ENCODE measurements at places on chromosomes 11 and 22.

- peak; percentile 43 for DNase-seq
Observed at GRCh38 chr11:66639066-66639813, 737 bp downstream of the RBM4 start.

DNA sequence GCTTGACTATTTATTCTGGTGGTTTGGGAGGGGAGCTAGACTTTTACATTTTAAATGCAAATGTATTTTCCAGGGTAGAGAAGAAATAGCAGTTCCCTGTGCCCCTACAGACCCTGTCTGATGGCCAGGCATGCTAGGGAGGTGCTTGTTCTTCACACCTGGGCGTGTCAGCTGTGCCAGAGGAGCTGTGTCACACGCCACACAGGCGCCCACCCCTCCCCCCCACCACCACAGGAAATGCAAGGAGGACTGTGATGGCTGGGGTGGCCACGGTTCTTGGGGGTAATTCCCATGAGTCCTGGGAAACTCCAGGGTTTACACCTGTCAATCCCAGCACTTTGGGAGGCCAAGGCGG lies 82.2 kb downstream of the FLI1 start:
- no peak for DNase-seq

GRCh38 chr11:85379066-85379465 lies 248.1 kb downstream of the DLG2 start:
- no peak for DNase-seq

DNA sequence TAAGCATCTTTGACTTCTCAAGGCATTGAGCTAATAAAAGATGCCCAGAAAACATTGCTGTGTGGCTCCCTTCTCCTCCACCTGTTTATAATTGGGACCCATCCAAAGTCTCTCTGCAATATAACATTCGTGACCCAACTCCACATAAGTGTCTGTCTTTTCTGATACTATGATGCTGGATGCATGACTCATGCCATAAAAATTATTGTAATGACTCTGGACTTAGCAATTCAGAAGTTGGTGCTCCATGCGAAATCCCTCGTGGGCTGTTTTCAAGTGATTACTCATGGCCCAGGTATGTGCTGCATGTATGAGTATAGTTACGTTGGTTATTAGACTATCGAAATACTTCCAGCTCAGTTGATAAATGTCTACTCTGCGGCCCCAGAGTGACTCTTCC lies 11.7 kb downstream of the FJX1 start:
- DNase-seq, result peak; percentile 99

DNA sequence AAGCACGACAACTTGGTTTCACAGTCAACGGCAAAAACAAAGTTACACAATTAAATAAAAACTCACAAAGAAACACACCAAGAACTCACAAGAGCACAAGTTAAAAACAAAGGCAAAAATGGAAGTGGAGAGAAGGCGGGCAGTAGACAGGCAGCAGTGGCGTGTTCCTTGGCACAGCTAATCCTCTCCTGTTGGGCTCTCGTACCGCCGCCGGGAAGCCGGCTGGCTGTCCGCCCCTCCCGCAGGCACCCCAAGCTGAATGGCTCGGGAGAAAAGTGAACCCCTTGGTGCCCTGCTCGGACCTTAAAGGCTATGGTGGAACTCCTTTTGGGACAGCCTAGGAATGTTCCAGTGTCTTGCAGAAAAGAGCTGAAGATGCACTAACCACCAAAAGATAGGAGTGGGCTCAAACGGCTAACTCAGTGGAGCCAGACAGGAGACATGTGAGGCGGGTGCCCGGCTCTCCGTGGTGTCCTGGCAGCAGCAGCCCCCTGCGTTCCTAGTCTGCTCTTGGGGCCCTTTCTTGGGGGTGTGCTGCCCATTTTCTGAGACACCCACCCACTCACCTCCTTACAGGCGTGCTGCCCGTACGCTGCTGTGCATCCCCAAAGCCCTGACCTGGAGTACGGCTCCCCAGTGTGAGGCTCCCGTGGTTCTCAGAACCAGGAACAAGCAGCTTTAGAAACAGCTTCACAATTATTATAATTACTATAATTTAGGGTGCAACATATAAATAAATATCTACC lies 86.1 kb upstream of the BID start:
- DNase-seq, result no peak

- DNase-seq, result no peak
Observed at GRCh38 chr11:12668166-12668565, 6.1 kb upstream of the TEAD1 start.

GRCh38 chr22:45376703-45377102 lies 36.7 kb downstream of the SMC1B start:
- peak; percentile 15 for DNase-seq

DNA sequence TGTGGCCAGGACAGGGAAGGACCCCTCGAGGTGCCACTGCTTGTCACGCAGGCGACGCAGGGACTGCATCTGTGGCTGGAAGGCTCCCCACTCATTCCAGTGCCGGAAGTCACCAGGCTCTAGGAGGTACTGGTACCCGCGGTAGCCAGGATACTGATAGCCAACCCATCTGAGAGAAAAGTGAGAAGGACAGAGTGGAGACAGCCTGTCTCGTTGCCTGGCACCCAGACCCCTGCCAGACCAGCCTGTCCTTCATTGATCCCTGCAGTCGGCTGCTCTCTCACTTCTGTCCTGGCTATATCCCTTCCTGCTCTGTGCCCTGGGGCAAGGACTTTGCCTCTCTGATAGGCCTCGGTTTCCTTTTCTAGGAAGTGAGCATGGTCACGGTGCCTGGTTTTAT lies 9.6 kb upstream of the TPST2 start:
- DNase-seq, result no peak

DNA sequence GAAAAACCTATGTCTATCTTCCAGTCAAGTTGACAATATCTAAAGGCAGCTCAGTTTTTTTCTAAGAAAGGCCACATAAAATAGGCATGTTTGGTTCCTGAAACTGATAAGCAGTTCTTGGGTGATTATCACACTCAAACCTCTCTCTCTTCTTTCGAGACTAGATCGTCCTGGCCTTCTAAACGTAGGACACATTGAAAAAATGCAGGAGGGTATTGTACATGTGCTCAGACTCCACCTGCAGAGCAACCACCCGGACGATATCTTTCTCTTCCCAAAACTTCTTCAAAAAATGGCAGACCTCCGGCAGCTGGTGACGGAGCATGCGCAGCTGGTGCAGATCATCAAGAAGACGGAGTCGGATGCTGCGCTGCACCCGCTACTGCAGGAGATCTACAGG lies 15.1 kb downstream of the CDPF1 start:
- no peak for DNase-seq

DNA sequence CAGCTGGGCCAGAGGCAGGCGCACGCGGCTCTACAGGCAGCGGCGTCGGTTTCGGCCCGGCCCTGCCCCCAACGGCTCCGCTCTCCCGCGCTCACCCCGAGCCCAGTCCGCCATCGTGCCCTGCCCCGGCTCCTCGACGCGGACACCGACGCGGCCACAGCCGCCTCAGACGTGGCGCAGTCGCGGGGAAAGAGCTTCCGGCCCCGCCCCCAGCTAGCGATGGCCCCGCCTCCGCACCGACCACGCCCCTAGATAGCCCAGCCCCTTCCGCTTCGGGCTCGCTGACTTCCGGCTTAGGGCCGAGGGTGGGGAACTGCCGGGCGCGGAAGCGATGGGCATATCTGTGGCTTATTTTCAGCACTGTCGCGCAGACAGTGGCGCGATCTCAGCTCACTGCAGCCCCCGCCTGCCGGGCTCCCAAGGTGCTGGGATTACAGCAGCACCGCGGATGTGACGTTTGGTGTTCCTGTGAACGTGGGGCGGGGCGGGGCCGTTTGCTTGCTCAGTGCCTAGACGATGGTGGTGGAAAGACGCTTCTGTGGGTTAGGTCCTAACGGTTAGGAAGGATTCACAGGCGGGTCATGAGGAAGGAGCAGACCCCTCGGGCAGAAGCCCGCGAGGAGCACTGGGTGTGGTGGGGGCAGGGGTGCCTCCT lies at the start of the genes BET1L and RIC8A:
TSS of gene BET1L (minus strand) at position 192 of the 655 bp plus-strand sequence. CDS start at position 114, 78 bp downstream.
TSS of gene RIC8A (plus strand) at position 501 of the 655 bp plus-strand sequence. CDS start 1,147 bp downstream, outside the sequence.
- peak; percentile 99 for DNase-seq

DNA sequence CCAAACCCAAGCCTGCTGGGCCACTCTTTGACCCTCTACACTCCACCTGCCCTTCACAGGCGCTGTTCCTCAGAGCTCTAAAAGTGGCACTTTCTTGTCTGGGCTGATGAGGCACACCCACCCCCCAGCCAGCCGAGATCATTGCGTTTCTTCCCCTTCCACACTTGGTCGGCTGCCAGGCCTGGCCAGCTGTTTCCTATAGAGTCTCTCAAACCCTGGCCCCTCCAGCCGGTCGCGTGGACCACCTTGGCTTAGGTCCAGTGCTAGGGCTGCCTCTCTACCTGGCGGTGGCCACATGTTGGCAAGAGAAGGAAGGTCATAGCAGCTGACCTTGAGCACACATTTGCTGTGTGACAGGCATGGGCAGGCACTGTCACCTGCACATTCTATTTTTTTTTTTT lies 60.6 kb downstream of the PPP6R2 start:
- no peak for DNase-seq

- DNase-seq, result peak; percentile 29
Observed at GRCh38 chr11:117986981-117987574, 884 bp downstream of the IL10RA start.

GRCh38 chr11:93728792-93729128 lies 12.5 kb downstream of the TAF1D start:
- peak; percentile 19 for DNase-seq

DNA sequence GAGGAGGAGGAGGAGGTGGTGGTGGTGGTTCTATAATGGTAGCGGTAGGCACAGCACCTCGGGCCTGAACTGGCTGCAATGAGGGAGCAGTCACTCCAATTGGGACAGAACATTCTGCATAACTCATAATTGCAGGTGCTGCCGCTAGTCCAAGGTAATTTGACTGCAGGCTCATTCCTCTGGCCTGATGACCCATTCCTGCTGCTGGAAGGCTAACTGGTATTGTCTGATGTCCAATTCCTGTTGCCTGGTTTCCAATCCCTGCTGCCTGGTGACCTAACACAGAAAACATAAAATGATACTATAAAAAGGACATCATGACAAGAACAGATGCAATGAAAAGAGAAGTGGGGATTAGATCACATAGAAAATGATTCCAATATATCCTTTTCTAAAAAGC lies 7.9 kb upstream of the AGBL2 start:
- no peak for DNase-seq

- DNase-seq, result peak; percentile 22
Observed at GRCh38 chr11:69867076-69868005, 48.1 kb upstream of the FGF3 start.

- no peak for DNase-seq
Observed at GRCh38 chr11:117490911-117491310, 163.3 kb downstream of the CEP164 start.

- peak; percentile 54 for DNase-seq
Observed at GRCh38 chr11:65489706-65490320, 9.0 kb upstream of the MALAT1 start.

- DNase-seq, result peak; percentile 74
Observed at GRCh38 chr22:19958083-19959042, 16.7 kb upstream of the TXNRD2 start.

GRCh38 chr11:15099267-15099666 lies 15.5 kb upstream of the INSC start:
- peak; percentile 40 for DNase-seq

DNA sequence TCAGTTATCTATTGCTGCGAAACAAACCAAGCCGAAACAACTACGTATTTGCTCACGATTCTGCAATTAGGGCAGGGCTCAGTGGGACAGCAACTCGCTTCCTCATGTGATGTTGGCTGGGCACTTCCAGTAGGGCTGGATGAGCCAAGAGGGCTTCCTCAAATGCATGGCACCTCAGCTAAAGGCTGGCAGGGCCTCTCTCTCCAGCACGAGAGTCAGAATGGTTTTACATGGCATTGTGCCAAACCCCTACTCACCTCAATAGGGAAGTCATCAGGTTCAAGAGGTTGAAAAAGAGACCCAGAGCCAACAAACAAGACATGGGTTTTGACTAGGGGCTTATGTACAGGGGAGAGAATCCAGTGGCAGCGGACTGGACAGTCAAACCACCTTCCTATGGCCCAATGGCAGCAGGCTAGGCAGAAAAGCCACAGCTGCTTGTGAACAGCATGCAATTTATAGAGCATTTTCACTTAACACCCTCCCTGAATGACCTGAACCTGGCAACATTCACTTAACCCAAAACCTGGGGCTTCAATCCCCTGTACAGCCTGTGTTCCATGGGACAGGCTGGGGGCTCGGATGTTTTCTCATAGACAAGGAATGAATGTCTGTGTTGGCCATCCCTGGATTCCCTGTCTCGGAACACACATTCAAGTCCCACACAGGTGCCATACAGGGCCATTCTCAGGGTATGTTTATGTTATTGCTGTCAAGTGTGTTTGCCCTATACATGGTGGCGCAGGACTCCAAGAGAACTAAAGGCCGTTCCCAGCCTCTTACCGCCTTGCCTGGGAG lies 154.2 kb upstream of the NAV2 start:
- no peak for DNase-seq

- peak; percentile 62 for DNase-seq
Observed at GRCh38 chr22:50326956-50327710, at the start of gene DENND6B. TSS of gene DENND6B (minus strand) at chr22:50327012. CDS start at chr22:50326988, 24 bp downstream.

DNA sequence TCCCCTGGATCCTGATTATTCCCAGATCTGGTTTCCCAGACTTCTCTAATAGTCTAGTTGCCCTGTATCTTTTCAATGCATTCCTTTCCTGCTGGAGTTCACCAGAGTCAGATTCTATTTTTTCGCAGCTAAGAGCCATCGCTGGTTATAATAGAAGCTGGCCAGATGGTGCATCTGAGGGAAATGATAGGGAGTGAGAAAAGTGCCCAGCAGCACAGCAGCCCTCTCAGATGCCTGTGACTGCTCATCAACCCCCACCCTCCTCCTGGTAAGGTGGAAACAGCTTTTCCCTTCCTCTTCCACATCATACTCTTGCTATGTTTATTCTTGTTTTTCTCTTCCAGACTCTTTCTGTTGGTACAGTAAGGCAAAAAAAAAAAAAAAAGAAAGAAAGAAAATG lies 12.8 kb downstream of the OR8A1 start:
- no peak for DNase-seq

DNA sequence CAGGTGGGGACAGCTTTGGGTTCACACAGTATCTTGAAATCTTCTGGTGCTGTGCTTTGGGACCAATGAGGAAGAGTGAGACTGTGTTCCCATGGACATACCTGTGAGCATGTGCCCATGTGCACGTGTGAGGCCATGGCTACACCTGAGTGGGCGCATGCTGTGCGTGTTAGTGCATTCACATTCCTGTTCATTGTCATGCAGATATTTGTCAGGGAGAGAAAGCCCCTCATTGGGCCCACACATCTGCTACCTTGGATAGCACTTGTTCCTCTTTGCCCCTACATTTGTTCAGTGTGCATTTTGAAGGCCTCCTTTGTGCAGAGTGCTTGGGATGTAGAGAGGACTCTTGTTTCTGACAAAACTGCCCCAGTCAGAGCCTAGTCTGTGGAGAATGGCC lies 154.3 kb upstream of the E2F8 start:
- no peak for DNase-seq

GRCh38 chr11:69825037-69825834 lies 6.0 kb upstream of the FGF3 start:
- DNase-seq, result no peak

DNA sequence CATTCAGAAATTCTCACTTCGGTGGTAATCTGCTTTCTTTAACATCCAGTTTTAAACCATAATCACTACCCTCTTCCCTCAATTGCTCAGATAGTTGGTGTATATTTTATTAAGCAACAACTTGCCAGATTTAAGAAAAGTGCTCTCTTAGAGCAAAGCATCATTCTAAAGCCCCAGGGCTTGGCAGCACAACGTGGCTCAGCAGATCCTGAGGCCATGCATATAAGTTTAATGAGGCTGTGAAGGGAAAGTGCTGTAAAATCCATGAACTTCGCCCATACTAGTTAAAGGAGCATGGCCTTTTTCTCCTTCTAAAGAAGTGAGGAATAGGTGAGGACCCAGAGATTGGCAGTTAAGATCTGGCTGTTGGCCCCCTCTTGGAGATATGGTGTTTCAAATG lies 482.3 kb upstream of the CCDC90B start:
- DNase-seq, result no peak

GRCh38 chr11:34509336-34509876 lies 4.2 kb downstream of the ELF5 start:
- DNase-seq, result no peak
